ENCODE measurements at places on chromosomes 2 and 18.

DNA sequence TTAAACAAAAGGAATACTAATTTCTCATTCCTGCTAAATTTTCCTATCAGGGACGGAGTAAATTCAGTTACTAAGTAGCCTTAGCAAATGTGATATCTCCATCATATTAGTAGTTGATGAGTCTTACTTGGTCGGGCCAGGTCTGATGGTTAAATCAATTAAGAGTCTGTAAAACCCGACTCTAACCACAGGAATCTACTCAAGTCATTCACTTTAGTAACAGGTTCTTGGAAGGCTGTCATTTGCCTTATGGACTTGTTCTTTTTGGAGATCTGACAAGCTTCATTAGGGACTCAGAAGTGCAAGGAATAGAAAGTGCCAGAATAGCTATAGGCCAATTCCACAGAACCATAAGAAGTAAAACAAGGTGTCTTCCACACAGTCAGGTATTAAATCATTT lies 119.0 kb downstream of the GCA start:
- no peak for DNase-seq

GRCh38 chr18:31546476-31546875 lies 45.2 kb upstream of the TTR start:
- no peak for DNase-seq

DNA sequence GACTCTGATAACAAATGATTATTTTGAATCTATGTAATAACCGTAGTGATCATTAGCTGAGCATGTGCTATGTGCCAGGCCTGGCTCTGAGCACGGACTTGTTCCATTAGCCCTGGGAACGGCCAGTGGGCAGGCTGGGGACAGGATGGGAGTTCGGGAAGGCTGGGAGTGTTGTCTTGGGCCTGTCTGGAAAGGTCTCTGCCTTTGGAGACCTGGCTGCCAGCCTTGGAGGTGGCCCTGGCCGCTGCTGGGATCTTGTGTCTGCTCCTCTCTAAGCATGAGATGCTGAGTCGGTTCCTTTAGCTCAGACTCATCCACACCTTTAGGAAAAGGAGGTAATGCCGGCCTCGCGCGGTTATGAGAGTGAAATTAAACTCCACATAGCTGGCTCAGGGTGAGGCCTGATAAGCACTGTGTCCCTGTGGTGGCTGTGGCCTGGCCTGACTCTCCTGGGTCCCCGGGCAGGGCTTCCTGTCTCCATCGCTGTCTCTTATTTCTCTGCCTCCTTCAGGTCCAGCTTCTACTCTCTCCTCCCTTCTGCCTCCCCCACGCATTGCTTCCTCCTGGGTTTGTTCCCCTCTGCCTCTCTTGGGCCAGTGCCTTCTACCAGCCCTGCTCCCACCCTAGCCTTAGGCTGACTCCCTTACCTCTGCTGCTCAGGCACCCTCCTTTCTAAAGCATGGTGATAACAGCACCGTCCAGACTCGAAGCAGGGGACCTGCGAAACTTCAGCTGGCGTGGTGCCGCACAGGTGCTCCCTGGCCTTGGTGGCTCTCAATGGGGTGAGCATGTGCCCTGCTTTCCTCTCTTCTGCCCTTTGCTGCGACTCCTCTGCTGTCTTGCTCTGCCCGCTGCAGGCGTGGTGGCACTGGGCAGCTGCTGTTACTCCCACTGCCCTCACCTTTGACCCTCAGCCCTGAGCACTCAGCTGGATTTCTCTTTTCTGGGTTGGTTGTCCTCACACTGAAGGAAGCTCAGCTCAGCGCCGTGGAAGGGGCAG lies 41.8 kb downstream of the NCK2 start:
- no peak for DNase-seq

DNA sequence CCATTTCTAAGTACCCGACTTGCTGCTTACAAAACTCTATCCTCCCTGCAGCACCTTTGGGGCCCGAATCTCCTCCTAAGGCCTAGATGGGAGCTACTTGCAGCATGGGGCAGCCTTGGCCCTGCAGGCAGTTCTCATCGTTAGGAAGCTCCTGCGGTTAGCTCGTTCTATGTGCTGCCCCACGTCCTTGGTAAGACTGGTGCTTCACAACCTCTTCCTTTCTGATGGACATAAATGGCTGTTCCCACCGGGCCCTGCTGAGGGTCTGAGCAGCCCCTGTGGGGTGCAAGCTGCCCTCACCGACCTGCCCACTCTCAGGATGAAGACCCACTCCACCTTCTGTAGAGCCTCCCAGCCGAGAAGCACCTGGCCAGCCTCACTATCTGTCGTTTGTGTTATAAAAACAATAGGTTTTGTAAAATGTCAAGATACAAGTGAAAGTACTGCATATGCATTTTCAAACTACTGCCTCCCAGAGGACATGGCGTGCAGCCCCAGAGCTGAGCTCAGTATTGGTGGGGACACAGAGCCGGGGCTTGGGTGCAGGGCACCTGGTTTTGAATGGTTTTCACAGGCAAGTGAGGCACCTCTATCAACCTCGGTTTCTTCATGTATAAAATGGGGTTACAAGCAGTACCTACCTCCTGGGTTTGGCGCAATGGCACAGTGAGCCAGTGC lies 19.4 kb downstream of the OTOF start:
- no peak for DNase-seq

DNA sequence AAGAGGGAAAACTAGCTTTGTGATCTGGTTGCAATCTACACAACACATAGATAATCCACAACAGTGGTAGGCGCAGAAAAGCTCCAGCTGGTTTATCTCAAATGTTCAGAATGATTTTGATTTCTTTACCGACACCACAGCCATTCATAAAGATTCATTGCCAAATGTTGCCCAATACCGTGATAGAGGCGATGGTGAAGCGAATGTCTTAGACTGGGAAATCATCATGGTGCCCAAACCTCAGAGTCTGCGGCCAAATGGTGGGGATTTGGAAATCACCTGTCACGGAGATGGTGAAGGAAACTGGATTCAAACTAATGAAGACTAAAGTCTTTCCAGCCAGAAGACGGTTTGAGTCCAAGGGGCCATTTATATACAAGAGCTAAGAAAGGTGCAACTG lies 48.5 kb upstream of the CCDC150 start:
- DNase-seq: no peak

DNA sequence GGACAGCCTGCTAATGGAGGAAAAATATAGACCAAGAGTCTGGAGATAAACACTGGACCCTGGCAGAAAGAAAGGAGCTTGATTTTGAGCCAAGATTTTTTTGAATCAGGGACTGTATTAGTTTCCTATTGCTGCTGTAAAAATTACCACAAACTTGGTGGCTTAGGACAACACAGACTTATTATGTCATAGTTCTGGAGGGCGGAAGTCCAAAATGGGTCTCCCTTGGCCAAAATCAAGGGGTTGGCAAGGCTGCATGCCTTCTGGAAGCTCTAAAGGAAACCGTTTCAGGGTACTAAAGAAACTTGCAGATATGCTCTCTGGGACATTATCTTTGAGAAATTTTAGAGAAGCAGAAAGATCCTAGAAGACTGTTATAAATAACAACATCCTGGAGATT lies 140.1 kb downstream of the BABAM2 start:
- no peak for DNase-seq

GRCh38 chr2:109226128-109226527 lies 97.1 kb downstream of the SH3RF3 start:
- no peak for DNase-seq

DNA sequence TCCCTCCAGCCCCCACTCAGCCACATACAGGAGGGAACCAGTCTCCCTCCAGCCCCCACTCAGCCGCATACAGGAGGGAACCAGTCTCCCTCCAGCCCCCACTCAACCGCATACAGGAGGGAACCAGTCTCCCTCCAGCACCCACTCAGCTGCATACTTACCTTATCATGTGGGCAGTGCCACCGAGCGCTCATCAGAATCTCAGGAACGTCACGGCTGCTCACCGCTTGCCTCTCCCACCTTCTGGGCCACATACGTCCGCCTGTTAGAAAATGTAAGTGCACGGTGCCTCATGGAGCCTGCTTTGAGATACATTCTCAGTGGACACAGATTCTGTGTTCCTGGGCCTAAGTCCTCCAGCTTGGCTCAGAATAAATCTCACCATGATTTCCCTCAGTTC lies 124.8 kb downstream of the PXDN start:
- DNase-seq: no peak
